ENCODE measurements at places on chromosomes 7 and 10. TPM values are rescaled to one million over a fixed set of nuclear protein-coding genes. Genes with fewer than 3 reads are reported as not detected.

DNA sequence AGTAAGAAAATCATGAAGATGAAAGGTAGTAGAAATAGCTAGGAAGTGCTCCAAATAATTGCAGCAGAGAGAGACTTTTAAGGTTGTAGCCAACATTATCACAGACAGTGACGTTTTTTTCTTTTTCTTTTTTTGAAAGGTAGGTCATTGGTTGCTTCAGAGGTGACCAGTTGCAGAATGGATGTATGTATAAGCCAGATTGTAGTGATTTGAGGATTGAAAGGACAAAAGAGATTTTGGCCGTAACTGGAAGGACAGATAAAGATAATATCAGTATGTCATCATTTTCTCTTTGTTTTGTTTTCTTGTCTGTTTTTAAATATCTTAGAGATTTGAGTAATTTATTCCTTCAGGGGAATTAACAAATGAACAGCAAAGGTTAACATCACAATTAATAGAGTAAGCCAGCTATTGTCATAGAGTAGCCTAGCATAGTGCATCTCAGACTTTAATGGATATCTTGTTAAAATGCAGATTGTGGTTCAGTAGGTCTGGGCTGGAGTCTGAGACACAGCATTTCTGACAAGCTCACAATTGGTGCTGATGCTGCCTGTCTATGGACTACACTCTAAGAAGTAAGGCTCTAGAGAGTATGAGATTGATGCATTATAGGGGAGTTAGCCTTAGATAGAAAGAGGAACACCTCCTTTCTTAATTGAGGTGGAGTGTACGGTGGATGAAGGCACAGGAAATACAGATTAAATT lies 28.3 kb downstream of the CDK13 start:
- H3K27ac ChIP-seq, result no peak overlapping the region
- DNase-seq, result no peak
- H3K27me3 ChIP-seq, result no peaks in the 10 kb centered on the region

SERPINE1 gene
- total RNA-seq, result 167 TPM

- H3K36me3 ChIP-seq, result no peaks in the 10 kb centered on the region
- H3K27ac ChIP-seq, result no peak overlapping the region
- DNase-seq, result no peak
- no peak overlapping the region for H3K4me3 ChIP-seq
Observed at GRCh38 chr10:4062751-4063150, 277.7 kb upstream of the KLF6 start.

- H3K36me3 ChIP-seq, result peaks cover 5% of the 10 kb centered on the region
- no peak overlapping the region for H3K4me3 ChIP-seq
- H3K27me3 ChIP-seq, result no peaks in the 10 kb centered on the region
- H3K4me1 ChIP-seq, result no peaks in the 10 kb centered on the region
- no peak for DNase-seq
Observed at GRCh38 chr10:48491392-48492139, 113.3 kb downstream of the ARHGAP22 start.

CDC14C gene
- 0.17 TPM for total RNA-seq

- peak; percentile 89 for DNase-seq
- H3K4me3 ChIP-seq, result no peak overlapping the region
- H3K27ac ChIP-seq, result peak overlapping the region; percentile 2
Observed at GRCh38 chr10:34319197-34319846, 495.8 kb downstream of the PARD3 start.

DNA sequence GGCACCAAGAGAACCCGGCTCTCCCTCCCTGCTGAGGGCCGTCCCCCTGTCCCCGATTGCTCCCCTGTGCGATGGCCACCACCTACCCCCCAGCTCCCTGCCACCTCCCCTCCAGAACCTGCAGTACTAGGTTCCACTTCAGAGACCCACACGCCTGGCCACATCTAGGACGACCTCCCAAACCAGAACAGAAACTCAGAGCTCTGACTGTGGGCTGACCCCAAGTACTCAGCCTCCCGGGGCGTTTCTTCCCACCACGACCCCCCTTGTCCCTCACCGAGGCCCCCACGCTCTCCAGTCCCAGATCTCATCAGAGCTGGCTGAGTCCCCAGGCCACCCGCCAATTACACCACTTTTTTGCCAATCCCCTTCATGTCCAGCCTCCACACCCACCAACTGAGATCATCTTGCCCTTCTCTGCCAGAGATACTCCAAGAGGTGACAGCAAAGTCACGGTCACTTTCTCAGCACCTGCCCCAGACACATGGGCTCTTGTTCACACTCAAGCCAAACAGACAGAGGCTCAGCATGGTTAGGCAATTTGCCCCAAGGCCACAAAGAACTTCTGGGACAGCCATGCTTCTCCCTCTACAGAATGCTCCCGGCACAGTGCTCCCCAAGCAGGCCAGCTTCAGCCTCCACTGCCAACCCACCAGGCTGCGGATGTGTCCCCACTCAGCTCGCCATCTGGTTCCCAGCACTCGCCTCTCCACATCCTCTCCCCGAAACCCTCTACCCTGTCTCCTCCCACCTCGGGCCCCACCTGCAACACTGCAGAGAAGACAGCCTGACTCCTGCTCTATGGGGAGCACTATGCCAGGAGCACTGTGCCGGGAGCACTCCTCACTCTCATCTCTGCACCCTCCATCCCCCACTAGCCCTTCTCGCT lies 4.7 kb downstream of the TMEM120A start:
- H3K27me3 ChIP-seq, result no peaks in the 10 kb centered on the region
- H3K27ac ChIP-seq, result no peak overlapping the region
- peaks cover 5% of the 10 kb centered on the region for H3K4me1 ChIP-seq
- no peak overlapping the region for H3K4me3 ChIP-seq

GRCh38 chr7:3246127-3246526 lies 54.9 kb upstream of the SDK1 start:
- H3K36me3 ChIP-seq, result no peaks in the 10 kb centered on the region
- H3K27me3 ChIP-seq, result no peaks in the 10 kb centered on the region
- H3K4me3 ChIP-seq, result no peak overlapping the region
- H3K27ac ChIP-seq, result no peak overlapping the region
- DNase-seq, result no peak

All from fibroblast of lung (primary cell).